ENCODE measurements at places on chromosomes 1 and 21. TPM values are rescaled to one million over a fixed set of nuclear protein-coding genes. Genes with fewer than 3 reads are reported as not detected.

The PRAMEF2 gene
- not detected for total RNA-seq

- DNase-seq, result peak; percentile 19
These were observed 62.1 kb downstream of the OLIG1 start for GRCh38 chr21:33132054-33132453.

The KRTAP19-1 gene
- total RNA-seq, result not detected

GRCh38 chr1:164637461-164638375 is 78.7 kb downstream of the PBX1 start:
- DNase-seq, result peak; percentile 90

The RHBDL2 gene
- 10.0 TPM for total RNA-seq
